NCI-H2081 treated with DMSO at 0.1 percent for 48 hours (cell line): ENCODE measurements at places on chromosomes 11 and 22.

DNA sequence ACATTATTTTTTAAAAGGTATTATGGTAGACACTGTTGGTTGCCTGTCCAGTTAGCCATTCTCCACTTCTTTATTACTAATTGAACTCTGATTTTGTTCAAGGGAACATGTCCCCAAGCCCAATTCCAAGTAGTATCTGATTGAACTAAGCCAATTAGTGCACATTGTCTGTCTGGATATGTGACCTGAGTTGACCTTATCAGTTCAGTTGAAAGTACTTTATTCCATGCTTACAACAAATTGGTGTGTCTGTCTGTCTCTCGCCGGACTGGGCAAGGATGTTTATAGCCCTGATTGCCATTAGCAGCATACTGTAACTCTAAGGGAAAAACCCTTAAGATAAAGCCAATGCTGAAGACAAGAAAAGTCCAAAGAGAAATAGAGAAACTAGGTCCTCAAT lies 85.6 kb downstream of the INTS4 start:
- DNase-seq = no peak

DNA sequence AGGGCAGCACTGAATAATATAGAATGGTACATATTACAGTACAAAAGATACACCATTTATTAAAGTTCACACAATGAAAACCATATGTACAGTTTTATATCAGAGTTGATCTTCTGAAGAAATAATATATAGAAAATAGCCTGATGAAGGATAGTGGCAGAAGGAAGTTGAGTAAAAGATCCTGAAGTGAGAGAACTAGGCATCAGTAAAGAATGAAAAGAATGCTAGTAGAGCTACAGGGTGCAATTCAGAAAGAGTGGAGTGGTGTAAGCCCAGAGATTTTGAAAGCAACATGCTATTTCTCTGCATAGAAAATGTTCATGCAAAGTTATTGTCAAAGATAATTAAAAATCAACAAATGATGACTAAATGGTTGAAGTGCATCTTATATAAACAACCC lies 1552.7 kb upstream of the TENM4 start:
- no peak for DNase-seq

DNA sequence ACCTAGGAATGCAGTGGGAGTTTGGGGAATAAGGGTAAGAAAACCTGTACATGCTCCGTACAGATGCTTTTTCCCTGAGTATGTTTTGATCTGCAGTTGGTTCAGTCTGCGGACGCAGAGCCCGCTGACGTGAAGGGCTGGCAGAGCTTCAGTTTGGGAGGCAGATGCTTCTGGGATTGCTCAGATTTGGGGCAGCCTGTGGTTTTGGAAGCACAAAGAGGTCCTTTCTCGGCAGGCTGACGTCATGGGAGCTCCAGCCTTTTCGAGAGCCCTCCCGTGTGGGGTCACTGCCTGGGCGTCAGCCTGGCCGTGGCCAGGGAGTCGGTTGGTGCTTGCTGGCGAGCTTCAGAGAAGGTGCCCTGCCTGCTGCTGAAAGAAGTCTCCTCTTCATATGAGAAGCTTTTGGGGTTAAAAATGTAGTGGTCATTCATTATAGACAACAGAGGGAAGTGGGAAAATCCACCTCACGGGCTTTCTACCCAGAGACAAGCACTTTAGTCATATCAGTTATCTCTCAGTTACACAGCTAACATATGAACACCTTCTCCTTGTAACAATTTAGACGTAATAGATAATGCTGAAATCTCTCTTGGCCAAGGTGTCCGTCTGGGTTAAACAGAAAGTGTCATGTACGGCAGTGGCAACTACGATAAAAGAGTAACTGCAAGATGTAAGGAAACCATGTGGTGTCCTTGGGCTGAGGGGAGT lies 26.8 kb downstream of the TPCN2 start:
- no peak for DNase-seq

GRCh38 chr11:42337786-42338455 lies 878.5 kb upstream of the LRRC4C start:
- DNase-seq = no peak

GRCh38 chr11:68127714-68128681 lies 6.8 kb upstream of the CHKA start:
- DNase-seq = no peak

GRCh38 chr11:16979703-16980622 lies 34.3 kb downstream of the PLEKHA7 start:
- no peak for DNase-seq

- no peak for DNase-seq
Measured at GRCh38 chr11:112608509-112608908, 347.8 kb upstream of the PLET1 start.

- no peak for DNase-seq
Measured at GRCh38 chr11:117603932-117604331, 193.1 kb downstream of the DSCAML1 start.

DNA sequence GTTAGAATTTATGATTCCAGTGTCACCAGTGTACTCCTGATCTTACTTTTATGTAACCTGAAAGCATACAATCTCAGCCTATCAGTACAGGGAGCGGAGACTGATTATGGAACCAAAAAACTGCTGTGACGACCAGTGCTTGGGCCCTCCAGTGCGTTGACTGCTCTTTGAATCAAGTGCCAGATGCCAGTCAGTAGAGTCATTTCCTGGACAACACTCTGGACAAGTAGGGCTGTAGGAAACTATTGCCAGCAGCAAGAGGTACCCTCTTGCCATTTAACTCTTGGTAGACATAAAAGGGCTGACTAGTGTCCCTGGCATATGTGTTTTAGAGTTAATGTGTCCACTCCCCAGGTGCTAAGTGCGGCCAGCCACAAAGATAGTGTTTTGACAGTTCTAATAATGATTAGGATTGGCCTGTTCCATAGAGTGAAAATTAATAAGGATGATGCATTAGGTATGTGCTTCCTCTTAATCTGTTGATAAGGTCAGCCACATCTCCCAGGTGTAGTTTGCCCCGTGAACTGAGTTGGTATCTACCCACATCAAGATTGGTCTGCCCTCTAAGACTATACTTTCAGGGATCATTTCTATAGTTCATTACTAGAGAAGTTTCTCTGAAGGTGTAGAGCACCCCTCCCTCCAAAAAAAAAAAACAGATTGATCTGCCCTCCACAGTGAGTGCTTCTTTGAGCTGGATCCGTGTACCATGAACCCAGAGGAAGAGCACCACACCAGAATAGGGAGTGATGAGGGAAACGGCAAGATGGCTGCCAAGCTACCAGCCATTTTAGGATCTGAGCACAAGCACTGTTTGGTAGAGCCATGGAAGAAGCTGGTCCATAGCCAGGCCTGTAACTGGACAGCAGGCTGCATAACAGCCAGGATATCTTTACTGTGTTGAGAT lies 20.7 kb upstream of the AIFM3 start:
- DNase-seq = no peak

DNA sequence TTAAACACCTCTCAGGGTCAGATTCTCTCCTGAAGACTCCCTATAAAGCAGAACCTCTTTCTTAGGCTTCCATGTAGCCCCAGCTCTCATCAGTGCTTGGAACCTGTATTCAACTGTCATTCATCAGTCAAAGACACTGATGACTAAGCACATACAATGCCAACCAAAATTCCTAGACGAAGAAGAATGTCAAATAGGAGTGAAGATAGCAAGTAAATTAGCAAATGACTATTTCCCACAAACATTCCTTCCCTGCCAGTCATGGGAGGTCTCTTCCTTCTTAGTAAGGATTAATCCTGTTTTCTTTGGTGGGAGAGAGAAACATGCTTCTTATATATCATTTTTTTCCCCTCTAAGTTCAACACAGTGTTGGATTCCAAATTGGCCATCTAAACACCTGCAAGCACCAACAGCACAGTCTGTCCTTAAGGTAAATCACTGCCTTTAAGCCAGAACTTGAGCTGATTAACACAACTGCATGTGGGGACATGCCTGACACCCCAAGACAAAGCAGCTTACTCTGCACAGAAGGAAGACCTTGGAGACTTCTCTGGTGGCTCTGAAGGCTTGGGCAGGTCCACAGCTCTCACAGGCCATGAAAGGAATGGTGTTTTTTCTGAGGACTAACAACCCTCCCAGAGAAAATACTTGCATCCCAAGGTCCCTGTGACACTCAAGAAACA lies 47.5 kb upstream of the ME3 start:
- DNase-seq = no peak

- no peak for DNase-seq
Measured at GRCh38 chr22:33539902-33540751, 380.1 kb downstream of the LARGE1 start.

DNA sequence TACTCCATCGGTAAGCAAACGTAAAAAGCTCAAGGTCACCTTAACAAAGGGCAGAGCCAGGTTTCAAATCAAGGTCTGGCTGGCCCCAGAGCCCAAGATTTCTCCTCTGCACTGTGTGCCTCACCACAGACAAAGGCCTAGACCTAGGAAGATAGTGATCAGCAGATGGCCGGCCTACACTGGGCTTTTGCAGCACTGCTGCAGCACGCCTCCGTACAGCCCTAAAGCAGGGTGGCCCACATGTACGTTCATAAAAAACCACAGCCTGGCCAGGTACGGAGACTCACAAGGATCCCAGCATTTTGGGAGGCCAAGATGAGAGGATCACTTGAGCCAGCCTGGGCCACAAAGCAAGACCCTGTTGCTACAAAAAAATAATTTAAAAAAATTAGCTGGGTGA lies 106.3 kb upstream of the PITPNB start:
- DNase-seq = no peak

DNA sequence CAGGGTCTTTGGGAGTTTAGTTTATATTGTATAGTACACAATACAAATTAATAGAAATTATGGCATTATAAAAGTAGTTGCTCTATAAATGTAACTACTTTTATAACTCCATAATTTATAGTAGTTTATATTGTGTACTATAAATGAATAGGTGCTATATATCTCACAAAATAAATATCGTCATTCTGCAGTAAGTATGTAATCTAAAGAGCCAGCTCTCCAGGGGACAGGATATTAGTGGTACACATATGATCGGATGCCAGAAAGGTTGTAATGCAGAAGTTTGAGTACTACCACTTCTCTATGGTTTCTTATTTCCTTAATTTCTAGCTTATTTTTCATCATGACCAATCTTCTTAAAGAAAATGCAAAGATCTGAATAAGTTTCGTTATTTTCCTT lies 20.2 kb upstream of the CWF19L2 start:
- no peak for DNase-seq

DNA sequence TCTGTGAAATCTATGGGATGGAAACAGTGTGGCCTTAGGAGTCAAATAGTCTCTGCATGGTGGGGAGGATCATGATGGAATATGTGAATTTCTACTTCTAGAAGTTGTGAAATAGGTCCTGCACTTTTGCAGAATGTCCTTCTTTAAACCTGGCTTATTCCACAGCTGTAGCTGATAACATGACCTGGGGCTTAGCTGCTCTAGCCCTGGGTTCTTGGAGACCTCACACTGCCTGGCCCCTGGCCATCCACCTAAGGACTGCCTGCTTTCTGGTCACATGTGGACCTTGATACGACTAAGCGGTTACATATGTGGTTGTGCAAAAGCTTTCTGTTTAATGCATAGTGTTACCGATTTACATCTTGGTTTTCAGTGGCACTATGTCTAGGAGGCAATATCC lies 88.2 kb downstream of the SWAP70 start:
- no peak for DNase-seq

- DNase-seq = no peak
Measured at GRCh38 chr11:134483291-134483690, 71.2 kb upstream of the B3GAT1 start.

GRCh38 chr22:18056807-18057474 lies 20.8 kb upstream of the PEX26 start:
- no peak for DNase-seq

- DNase-seq = no peak
Measured at GRCh38 chr11:33734441-33735270, 1.6 kb downstream of the CD59 start.

GRCh38 chr22:46659791-46660186 lies 39.6 kb downstream of the GRAMD4 start:
- DNase-seq = no peak

- DNase-seq = no peak
Measured at GRCh38 chr11:76263657-76264056, 57.4 kb upstream of the WNT11 start.

DNA sequence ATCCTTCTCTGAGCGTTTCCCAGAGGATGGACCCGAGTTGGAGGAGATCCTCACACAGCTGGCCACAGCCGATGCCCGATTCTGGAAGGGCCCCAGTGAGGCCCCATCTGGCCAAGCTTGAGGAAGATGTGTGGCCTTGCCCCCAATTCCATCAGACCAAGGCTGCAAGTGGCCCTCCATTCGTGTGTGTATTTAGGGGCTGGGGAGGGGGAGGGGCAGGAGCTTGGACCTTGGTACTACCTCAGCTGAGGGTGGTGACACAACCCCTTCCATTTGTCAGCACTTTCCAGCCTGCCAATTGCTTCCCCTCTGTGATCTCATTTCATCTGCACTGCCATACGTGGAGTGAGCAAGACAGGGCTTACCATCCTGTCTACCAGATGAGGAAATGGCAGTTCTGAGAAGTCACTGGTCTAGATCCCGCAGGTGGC lies 1.3 kb upstream of the BBS1 start:
- DNase-seq = no peak

DNA sequence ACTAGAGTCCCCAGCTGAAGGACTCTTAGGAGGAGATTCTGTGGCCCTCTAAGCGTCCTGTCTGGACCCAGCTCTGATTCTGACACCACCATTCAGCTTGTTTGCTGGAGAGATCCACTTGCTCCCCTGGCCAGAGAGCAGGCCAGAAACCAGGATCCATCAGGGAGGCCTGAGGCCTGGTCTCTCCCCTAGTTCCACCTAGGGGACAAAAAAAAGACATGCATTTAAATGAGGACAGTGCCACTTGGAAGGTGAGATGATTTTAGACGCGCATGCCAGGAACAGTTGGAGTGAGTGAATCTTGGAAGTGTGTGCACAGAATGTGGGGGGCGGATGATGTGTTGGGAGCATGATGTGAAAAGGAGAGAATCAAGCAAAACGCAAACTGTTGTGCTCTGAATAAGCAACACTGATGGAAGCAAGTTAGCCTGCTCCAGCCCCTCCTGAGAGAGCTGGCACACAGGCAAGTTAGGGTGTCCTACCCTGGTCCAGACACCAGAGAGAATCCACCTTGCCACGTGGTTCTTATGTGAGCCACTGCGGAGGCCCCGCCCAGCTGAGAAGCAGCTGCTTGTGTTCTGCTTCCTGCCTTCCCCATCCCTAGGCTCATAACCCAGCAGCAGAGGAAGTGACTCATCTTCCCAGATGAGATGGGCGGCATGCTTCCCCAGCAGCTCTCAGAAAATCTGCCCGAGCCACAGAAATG lies 8.0 kb upstream of the SLCO2B1 start:
- no peak for DNase-seq

DNA sequence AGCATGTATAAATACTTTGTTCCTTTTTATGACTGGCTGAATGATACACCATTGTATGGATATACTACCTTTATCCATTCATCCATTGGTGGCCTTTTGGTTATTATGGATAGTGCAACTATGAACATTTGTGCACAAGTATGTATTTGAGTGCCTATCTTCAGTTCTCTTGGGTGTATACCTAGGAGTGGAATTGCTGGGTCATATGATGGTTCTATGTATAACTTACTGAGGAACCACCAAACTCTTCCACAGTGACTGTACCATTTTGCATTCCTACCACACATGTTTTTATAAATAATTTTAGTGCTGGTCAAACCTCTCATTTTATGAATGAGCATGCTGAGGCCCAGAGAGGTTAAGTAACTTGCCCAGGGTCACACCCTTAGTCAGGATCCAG lies 3.8 kb upstream of the PATZ1 start:
- DNase-seq = no peak
